ENCODE measurements at places on chromosomes 1 and 21.

DNA sequence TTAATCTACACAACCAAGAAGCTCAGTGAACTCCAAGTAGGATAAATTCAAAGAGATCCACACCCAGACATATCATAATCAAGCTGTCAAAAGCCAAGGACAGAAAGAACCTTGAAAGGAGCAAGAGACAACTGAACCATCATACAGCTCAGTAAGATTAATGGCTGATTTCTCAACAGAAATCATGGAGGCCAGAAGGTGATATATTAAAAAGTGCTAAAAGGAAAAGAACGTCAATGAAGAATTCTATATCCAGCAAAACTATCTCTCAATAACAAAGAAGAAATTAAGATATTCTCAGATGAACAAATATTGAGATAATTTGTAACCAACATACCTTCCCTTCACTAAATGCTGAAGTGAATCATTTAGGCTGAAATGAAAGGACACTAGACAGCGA lies 161.8 kb downstream of the TRABD2B start:
- DNase-seq: no peak

DNA sequence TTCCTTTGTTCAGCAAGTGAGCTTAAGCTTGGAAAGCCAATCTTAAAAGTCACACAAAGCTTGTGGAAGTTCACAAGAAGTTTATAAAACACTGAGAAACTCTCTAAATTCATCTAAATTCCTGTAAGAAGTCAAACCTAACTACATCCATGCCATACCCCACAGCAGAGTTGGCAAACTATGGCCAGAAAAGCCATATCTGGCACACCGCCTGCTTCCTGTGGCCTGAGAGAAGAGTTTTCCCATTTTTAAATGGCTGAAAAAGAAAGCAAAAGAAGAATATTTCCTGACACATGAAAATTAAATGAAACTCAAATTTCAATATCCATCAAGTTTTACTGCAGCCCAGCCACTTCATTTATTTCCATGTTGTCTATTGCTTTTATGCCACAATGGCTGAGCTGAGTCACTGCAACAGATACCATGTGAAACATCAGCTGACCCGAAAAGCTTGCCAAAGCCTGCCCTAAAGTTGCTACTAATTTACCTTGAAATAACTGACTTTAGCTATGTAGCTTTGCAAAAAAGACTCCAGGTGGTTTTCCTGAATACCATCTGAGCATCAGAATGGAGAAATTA lies 237.1 kb downstream of the SLC45A1 start:
- no peak for DNase-seq

- no peak for DNase-seq
These were observed 97.0 kb downstream of the GIPC2 start for GRCh38 chr1:78142736-78143135.

GRCh38 chr1:109181085-109181806 lies 32.5 kb upstream of the SARS1 start:
- DNase-seq: no peak

GRCh38 chr21:45403825-45404729 lies 888 bp upstream of the COL18A1 start:
- DNase-seq: no peak

DNA sequence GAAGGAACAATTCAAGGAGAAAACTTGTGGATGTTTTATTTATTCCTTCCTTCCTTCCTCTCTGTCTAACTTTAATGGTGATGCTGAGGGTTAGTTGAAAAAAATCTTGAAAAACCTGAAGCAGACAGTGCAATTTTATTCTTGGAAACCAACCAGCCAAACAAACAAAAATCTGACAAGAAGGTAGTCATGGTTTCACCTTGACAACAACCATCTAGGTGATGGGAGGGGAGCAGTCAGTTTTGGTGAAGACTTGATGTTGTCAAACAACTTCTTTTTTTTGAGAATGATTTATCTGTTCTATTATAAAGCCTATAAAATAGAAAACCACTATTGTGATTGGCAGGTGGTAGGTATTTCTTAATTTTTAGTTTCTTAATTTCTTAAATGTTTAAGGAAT lies 92.4 kb upstream of the GPR88 start:
- no peak for DNase-seq

- DNase-seq: no peak
These were observed 54.7 kb upstream of the ARHGEF16 start for GRCh38 chr1:3399732-3400131.

- no peak for DNase-seq
These were observed 173.4 kb upstream of the RUNX1 start for GRCh38 chr21:35222541-35222941.

- DNase-seq: no peak
These were observed 32.4 kb upstream of the MAB21L3 start for GRCh38 chr1:116078699-116079223.

DNA sequence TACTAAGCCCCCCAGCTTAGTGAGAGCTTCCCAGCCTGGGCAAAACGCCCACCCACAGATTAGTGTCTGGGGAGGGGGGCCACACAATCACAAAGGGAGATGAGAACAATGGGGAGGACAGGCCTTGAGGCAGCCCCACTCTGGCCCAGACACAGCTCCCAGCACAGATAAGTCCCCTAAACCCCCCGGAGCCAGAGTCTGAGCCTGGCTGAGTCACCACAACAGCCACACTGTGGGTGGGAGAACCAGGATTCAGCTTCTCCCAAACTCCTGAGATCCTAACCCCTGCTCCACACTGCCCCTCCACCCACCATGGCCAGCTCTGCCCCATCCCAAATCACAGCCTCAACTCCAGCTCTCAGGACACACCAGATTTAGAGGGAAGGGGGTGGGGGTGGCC lies 4.2 kb downstream of the NECTIN4 start:
- DNase-seq: no peak

DNA sequence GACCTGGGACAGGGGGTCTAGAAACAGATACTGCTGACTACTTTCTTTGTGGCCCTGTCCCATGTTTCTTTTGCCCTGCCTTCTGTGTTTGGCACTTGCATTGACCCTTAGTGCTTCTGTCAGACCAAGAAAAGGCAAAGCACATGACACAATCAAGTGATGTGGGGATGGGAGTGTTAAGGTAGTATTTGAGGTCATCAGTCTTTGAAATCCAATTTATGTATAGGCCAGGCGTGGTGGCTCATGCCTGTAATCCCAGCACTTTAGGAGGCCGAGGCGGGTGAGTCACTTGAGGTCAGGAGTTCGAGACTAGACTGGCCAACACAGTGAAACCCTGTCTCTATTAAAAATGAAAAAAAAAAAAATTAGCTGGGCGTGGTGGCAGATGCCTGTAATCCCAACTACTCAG lies 26.0 kb downstream of the SERBP1 start:
- DNase-seq: no peak

GRCh38 chr1:61207416-61207815 lies 125.1 kb downstream of the NFIA start:
- no peak for DNase-seq

GRCh38 chr1:237858992-237859391 lies 31.7 kb downstream of the ZP4 start:
- no peak for DNase-seq

DNA sequence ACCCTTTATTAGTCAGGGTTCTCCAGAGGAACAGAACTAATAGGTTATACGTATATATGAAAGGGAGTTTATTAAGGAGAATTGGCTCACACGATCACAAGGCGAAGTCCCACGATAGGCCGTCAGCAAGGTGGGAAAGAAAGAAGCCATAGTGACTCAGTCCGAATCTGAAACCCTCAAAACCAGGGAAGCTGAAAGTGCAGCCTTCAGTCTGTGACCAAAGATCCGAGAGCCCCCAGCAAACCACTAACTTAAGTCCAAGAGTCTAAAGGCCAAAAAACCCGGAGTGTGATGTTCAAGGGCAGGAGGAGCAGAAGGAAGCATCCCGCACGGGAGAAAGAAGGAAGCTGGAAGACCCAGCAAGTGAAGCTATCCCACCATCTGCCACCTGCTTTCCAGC lies 9.9 kb downstream of the IFNLR1 start:
- no peak for DNase-seq

DNA sequence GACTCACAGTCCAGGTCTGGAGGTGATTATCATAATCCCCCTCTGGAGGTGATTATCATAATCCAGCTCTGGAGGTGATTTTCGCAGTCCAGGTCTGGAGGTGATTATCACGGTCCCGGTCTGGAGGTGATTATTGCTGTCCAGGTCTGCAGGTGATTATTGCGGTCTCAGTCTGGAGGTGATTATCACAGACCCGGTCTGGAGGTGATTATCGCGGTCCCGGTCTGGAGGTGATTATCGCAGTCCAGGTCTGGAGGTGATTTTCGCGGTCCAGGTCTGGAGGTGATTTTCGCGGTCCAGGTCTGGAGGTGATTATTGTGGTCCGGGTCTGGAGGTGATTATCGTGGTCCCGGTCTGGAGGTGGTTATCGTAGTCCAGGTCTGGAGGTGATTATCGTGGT lies 76.6 kb downstream of the SDCCAG8 start:
- no peak for DNase-seq

- no peak for DNase-seq
These were observed 48.2 kb downstream of the HLX start for GRCh38 chr1:220927442-220927841.

Measured in T-helper 2 cell (primary cell).